ENCODE measurements at places on chromosomes 5 and 9. TPM values are rescaled to one million over a fixed set of nuclear protein-coding genes. Genes with fewer than 3 reads are reported as not detected.
A peak's percentile ranks its signal among the peaks of the same experiment; 100 is the strongest.

The NOXA1 gene
- total RNA-seq, result 2.3 TPM

DNA sequence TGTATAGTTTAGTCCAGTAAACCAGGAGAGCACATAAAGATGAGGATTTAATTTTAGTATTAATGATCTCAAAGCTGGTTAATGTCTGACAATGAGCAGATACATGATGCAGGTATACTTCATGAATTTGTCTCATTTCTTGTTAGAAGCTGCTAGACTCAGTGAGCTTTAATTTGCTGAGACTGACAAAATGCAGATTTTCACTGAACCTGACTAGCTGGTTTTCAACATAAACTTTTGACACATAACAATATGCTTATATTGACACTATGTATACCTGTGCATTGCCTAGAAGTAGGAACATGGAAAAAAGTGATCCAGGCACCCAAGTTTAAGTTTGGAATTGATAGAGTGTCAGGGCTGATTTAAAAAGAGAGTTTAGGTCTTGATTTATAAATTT is 10.8 kb downstream of the UBLCP1 start:
- no peak for DNase-seq

GRCh38 chr9:85156652-85157051 is 487.1 kb downstream of the NTRK2 start:
- no peak for DNase-seq

GRCh38 chr5:151820271-151820670 is 48.5 kb downstream of the G3BP1 start:
- DNase-seq, result no peak

DNA sequence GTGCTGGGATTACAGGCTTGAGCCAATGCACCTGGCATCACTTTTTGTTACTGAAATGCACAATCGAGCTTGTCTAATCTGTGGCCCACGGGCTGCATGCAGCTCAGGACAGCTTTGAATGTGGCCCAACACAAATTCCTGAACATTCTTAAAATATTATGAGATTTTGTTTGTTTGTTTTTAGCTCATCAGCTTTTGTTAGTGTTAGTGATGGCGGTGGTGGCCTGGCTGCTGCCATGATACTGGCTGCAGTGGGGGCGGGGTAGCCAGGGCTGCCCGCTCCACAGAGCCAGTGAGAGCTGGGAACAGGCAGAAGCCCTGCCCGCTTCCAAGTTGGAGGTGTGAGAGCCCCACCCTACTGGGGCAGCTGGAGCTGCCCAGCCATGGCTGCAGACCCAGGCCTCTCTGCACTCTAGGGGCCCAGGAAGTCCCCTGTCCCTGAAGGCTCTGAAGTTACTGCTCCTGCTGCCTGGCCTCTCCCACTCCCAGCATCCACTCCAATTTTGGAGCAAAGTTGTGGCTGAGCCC is 76.6 kb upstream of the SHB start:
- DNase-seq, result no peak

DNA sequence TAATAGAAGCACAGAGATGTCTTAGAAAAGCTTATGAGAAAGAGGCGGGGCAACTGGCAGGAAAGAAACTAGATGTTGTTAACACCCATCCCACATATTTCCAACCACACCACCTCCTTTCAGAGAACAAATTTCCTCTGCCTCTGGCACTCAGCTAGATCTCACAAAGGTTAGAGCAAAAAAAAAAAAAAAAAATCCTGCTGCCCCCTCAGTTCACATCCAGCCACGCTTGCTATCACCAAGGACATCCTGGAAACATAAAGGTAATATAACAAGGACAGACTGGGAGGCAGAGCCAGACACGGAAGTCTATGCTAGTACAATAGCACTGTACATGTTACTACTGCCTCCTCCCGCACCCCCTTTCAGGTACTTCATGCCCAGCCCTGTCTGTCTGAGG is 238.0 kb upstream of the PTGER4 start:
- no peak for DNase-seq

- DNase-seq, result no peak
These were observed 54.5 kb downstream of the MAN2A1 start for GRCh38 chr5:109744261-109744660.

The TNC gene
- total RNA-seq, result 82.9 TPM

DNA sequence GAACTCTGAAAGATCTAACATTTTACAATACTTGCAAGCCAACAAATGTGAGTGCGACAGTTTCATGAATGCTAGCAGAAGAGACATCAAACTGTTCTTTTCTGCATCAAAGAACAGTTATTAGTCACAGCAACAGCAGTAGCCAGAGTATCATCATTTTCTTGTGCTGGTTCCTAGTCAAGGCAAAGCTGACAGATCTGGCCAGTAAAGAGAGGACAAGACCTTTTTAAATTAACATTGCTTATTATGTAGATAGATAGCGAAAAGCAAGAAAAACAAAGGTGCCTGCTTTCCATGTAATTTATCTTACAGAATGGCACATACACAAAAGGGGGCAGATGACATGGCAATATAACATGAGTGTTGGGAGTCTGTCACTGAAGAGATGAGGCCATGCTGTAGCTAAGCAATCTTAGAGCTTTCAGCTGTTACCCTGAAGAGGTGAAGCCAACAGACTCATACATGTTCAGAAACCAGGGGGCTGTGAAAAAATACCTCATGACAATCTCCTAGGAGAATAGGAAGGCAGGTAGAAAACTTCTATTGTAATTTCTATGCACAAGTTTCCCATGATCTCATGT is 626.6 kb upstream of the TYRP1 start:
- DNase-seq, result no peak

- DNase-seq, result no peak
These were observed 10.4 kb downstream of the ABLIM3 start for GRCh38 chr5:149151717-149152116.

DNA sequence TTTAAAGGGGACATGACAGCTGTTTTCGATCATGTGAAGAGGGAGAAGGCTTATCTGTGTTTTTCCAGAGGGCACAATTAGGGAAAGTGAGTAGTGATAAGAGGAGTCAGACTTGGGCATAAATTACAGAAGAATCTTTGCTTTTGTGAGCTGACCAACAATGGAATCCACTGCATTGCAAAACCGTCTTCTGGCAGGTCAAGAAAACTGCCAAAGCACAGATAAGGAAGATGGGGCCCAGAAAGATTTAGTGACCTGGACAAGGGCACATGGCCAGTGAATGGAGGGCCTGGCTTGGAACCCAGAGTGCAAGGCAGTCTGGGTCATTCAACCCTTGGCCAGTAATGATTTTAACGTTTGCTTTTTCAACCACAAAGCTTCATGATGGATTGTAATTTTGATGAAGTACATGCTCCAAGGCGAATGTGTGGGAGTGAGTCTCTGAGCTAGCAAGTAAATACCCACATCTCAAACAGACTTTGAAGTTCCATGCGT is 153.2 kb upstream of the MAST4 start:
- DNase-seq, result peak; percentile 92

- DNase-seq, result no peak
These were observed 156.3 kb downstream of the HMHB1 start for GRCh38 chr5:143968071-143968878.

The ANP32B gene
- 9.3 TPM for total RNA-seq

The SPAAR gene
- total RNA-seq, result 4.1 TPM

The CCL19 gene
- 1.3 TPM for total RNA-seq

The SLC34A1 gene
- total RNA-seq, result not detected

DNA sequence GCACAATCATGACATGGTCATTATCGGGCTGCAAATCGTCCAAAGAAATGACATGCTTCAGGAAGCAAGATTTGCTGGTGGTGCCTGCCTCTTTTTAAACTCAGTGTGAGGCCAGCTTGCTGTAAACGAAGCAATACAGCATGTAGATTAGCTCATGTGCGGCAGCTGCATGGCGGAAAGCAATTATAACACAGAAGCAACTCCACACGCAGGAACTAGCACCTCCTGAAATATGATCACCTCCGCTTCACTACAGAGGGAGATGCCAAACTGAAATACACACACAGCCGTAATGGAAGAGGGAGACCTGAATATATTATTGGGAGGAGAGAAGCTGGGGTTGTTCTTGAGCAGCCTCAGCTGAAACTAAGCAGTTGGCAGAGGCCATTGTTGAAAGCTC is 312.5 kb downstream of the PSAT1 start:
- DNase-seq, result no peak

DNA sequence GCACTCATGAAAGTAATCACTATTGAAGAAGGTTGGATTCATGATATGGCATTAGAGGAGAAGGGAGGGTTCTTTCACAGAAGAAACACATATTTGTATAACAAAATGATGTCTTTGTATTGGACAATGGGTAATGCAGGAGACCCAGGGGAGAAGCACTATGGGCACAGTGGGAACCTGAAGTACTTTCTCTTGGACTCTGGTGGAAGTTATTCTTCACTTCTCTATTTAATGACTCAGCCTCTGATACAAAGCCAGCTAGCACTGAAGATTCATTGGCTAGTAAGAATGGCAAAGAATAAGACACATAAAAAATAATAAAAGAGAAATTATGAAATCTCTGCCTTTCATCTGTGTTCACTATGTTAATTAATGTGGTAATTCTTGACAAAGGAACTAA is 149.9 kb upstream of the PRR16 start:
- no peak for DNase-seq

GRCh38 chr9:30289435-30289834 is 2095.0 kb upstream of the ACO1 start:
- DNase-seq, result no peak

- no peak for DNase-seq
These were observed 1.3 kb downstream of the MACIR start for GRCh38 chr5:103259705-103260355.

- DNase-seq, result no peak
These were observed 68.7 kb downstream of the MARCHF3 start for GRCh38 chr5:126961702-126962101.

GRCh38 chr5:35651002-35651756 is 33.5 kb downstream of the SPEF2 start:
- DNase-seq, result no peak

DNA sequence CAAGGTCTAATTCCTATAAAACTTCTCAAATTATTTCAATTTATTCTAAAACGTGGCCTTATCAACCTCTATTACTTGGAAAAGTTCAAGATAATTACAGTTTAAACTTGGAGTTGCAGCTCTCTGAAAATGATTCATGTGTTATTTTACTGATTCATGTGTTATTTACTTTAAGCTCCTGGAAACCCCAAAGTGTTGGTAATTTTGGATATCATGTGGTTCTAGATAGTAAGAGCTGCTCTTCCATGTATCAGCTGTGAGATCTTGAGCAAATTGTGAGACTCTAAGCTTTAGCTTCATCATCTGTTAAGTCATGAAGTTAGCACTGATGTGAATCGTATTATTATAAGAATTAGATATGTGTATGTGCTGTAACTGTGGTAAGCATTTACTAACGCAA is 749.2 kb downstream of the TLE4 start:
- DNase-seq, result no peak

GRCh38 chr9:94783928-94784327 is 57.4 kb downstream of the AOPEP start:
- DNase-seq, result no peak

GRCh38 chr5:176918613-176919012 is 19.5 kb upstream of the HK3 start:
- DNase-seq, result no peak

The MSX2 gene
- not detected for total RNA-seq

DNA sequence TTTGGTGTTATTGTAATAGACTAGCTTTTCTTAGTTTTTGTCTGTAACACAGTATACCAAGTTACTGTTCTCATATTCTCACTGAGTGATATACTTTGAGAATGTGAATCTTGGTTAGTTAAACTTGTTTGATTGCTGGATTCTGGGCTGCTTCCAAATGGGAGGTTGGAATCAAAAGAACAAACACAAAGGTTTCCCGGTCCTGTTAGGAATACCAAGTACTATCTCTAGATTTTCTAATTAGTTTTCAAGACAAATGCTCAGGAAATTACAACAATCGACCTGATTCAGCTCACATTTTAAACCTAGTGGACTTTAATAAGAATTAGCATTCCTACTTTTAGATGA is 244.3 kb downstream of the CSNK1G3 start:
- no peak for DNase-seq

DNA sequence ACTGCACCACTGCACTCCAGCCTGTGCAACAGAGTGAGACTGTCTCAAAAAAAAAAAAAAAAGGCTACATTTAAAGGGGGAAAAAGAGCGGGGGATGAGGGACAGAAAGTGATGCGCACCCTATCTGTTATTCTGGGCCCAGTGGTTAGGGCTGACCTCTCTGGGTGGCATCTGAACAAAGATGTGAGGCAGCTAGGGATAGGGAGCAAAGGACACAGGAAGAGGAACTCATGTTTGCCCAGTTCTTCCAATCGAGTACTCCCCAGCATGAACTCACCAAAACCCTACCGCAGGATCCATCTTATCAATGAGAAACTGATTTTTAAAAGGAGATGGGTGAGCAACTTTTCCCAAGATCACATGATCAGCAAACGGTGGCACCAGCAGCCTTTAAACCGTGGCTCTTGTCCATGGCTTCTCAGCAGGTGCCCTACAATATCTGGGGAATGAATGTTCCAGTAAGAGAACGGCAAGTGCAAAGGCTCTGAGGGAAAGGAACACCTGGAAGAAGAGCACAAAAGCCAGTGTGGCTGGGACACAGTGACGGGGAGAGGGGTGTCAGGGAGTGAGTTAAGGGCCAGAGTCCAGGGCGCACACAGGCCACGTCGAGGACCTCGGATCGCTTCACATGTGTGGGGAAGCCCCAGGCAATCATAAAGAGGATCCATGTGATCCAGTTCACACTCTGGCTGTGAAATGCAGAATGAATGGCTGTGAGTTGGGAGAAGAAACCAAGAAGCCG is 22.0 kb downstream of the RAPGEF1 start:
- no peak for DNase-seq

- DNase-seq, result no peak
These were observed 2.5 kb downstream of the LHX6 start for GRCh38 chr9:122226142-122226757.

GRCh38 chr5:168552146-168552545 is 23.0 kb downstream of the FBLL1 start:
- DNase-seq, result no peak

DNA sequence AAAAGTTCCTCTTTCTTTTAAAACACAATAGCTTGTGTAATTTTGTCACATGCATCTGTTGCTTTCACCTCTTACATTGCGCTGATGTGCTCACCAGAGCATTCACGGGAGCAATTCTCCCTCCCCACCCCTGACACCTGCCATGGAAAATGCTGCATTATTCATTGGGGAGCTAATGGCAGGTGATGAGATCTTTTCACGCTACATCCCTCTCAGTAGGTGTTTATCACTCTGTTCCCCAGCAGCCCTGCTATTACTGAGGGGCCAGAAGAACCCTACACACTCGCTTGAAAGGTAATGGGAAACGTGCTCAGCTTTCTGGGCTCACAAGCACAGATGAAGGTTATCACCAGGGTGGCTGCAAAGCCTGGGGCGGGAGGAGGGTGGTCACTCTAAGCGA is 398.0 kb downstream of the PSAT1 start:
- DNase-seq, result no peak

The BHMT gene
- total RNA-seq, result not detected

The NME5 gene
- 0.26 TPM for total RNA-seq

All from uterus (tissue), 4 donors.